ENCODE measurements at places on chromosomes 7 and 10. TPM values are rescaled to one million over a fixed set of nuclear protein-coding genes. Genes with fewer than 3 reads are reported as not detected.

DNA sequence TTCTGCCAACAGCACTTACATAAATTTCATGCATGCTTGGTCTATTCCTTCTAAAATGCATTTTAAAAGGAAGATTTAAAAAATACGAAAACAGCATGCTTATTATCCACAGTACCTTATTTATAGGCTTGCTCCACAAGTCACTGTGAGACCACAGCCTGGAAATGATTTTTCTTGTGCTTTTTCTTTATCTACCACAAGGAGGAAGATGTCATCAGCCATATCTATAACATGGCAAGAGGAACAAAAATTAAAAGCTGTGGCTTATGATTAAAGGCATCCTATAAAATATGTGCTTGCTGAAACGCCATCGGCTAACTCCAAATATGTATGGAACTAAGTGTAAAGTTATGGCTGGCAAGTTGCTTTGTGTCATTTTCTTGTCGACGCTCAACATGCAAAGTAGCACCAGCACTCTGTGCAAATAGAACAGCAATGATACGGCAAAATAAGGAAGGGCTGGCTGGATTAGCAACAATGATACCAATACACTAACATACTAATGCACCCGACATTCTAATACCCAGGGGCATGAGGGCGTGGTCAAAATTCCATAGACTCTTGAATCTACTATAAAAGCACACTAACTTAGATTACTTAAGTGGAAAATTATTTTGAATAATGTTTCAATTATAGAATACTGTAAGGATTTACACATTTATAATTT, 41.2 kb upstream of the AKR1E2 start:
- H3K4me3 ChIP-seq = no peak overlapping the region
- no peaks in the 10 kb centered on the region for H3K27me3 ChIP-seq
- H3K36me3 ChIP-seq = no peaks in the 10 kb centered on the region
- no peak overlapping the region for H3K27ac ChIP-seq
- no peaks in the 10 kb centered on the region for H3K4me1 ChIP-seq
- DNase-seq = no peak

DNA sequence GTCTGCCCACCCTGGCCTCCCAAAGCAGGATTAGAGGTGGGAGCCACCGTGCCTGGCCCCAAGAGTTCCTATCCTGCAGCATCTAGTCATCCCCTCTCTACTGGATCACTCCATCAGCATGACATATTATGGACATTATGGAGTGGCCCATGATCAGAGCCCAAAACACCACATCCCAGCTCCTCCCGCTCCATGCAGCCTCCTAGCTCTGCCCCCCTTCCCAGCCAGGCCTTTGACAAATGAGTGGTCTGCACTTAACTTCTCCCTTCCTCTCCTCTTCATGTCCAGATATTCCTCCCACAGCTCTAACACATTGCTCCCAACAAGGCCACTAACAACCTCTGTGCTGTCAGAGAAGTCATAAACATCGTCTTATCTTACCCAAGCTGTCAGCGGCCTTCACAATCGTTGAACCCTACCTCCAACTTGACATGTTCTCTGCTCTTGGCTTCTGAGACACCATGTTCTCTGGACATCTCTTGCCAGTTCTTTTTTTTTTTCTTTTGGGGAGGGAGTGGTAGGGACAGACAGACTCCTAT, 187.6 kb downstream of the NSUN6 start:
- no peak overlapping the region for H3K27ac ChIP-seq
- no peaks in the 10 kb centered on the region for H3K36me3 ChIP-seq
- no peaks in the 10 kb centered on the region for H3K27me3 ChIP-seq
- H3K4me1 ChIP-seq = no peaks in the 10 kb centered on the region

GRCh38 chr7:40656349-40656748, 521.5 kb downstream of the SUGCT start:
- no peaks in the 10 kb centered on the region for H3K4me1 ChIP-seq
- H3K27ac ChIP-seq = no peak overlapping the region
- DNase-seq = no peak
- H3K36me3 ChIP-seq = no peaks in the 10 kb centered on the region

- peaks cover 1% of the 10 kb centered on the region for H3K36me3 ChIP-seq
- H3K27me3 ChIP-seq = peaks cover 2% of the 10 kb centered on the region
- peak; percentile 67 for DNase-seq
- H3K4me3 ChIP-seq = peak overlapping the region; percentile 86
- peak overlapping the region; percentile 96 for H3K27ac ChIP-seq
These were observed 169.4 kb downstream of the ARHGAP12 start for GRCh38 chr10:31759124-31759798.

DNA sequence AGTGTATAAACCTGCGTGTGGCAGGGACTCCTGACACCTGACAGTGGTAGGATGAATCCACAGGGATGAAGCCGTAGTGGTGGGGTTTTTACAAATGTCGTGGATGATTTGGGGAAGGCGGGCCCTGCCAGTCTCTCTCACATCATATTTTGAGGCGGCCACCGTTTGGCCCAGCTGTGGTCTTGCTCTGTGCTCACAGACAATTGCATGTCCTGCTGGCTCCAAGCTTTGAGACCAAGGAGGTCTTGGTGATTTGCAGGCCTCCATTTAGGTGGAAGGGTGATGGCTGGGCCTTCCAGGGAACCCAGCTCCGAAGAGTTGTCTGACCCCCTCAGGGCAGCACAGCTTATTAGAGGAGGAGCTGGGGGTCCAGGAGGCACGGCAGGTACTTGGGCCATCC, 151.1 kb upstream of the SHH start:
- no peaks in the 10 kb centered on the region for H3K36me3 ChIP-seq
- H3K4me3 ChIP-seq = no peak overlapping the region
- H3K27me3 ChIP-seq = peaks cover 57% of the 10 kb centered on the region
- H3K4me1 ChIP-seq = no peaks in the 10 kb centered on the region
- no peak overlapping the region for H3K27ac ChIP-seq
- DNase-seq = no peak

- no peak for DNase-seq
- no peak overlapping the region for H3K27ac ChIP-seq
- H3K27me3 ChIP-seq = peaks cover 5% of the 10 kb centered on the region
- H3K36me3 ChIP-seq = no peaks in the 10 kb centered on the region
These were observed 127.8 kb downstream of the CELF2 start for GRCh38 chr10:11145495-11145855.

DNA sequence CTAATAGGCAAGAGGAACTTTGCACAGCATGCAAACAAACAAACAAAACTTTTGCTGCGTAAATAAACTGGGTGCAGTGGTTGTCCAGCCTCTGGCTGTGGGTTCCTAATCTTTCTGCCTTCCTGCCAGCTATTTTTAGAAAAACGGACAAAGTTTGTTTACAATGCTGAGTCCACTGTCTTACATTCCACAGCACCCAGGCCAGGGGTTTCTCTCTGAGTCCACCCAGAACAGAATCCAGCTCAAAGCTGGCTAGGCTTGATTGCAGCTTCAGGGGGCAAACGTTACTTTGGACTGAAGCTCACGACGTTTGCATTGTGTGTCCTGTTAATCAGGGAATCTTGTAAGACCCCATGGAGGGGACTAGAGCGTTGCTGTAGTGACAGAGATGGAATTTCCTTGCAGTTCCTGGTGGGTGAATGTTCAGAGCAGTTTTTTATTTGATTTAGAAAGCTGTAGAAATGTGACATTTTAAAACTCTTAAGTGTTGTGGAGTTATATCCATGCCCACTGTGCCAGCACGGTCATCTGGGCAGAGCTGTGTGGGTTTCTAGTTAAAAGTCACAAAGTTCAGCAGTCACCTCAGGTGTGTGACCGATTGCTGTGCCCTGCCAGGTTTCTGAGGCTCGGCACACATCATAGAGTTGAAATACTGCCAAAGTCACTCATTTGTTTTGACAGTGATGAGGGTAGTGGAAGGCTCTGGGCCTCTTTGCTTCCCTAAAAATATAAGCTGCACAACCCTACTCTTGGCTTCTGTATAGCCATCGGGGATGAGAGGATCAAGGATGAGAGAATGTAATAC, 247.0 kb downstream of the STK31 start:
- peaks cover 13% of the 10 kb centered on the region for H3K4me1 ChIP-seq
- no peak for DNase-seq
- H3K4me3 ChIP-seq = no peak overlapping the region

- no peaks in the 10 kb centered on the region for H3K27me3 ChIP-seq
- no peak overlapping the region for H3K27ac ChIP-seq
- no peak overlapping the region for H3K4me3 ChIP-seq
- peaks cover 11% of the 10 kb centered on the region for H3K4me1 ChIP-seq
These were observed 5.1 kb downstream of the UBE2H start for GRCh38 chr7:129947701-129948100.

GRCh38 chr7:74682829-74683228, 25.3 kb downstream of the GTF2I start:
- H3K4me1 ChIP-seq = peaks cover 1% of the 10 kb centered on the region
- H3K27ac ChIP-seq = peak overlapping the region; percentile 51
- no peak overlapping the region for H3K4me3 ChIP-seq
- DNase-seq = no peak

GRCh38 chr7:33774762-33775523, 130.4 kb upstream of the BMPER start:
- H3K27me3 ChIP-seq = peaks cover 92% of the 10 kb centered on the region
- DNase-seq = no peak
- H3K4me1 ChIP-seq = peaks cover 10% of the 10 kb centered on the region
- H3K36me3 ChIP-seq = peaks cover 2% of the 10 kb centered on the region
- H3K27ac ChIP-seq = no peak overlapping the region

- peak; percentile 83 for DNase-seq
- H3K4me1 ChIP-seq = peaks cover 3% of the 10 kb centered on the region
- H3K27me3 ChIP-seq = peaks cover 36% of the 10 kb centered on the region
- no peak within 1 kb of the TSS for H3K27ac ChIP-seq
- no peaks in the 10 kb centered on the region for H3K36me3 ChIP-seq
These were observed at the start of gene MLXIPL for GRCh38 chr7:73623798-73624668. TSS of gene MLXIPL (minus strand) at chr7:73624522. CDS start at chr7:73624492, 30 bp downstream.

GRCh38 chr10:33897291-33897752, 562.9 kb upstream of the NRP1 start:
- DNase-seq = no peak
- H3K4me3 ChIP-seq = no peak overlapping the region

DNA sequence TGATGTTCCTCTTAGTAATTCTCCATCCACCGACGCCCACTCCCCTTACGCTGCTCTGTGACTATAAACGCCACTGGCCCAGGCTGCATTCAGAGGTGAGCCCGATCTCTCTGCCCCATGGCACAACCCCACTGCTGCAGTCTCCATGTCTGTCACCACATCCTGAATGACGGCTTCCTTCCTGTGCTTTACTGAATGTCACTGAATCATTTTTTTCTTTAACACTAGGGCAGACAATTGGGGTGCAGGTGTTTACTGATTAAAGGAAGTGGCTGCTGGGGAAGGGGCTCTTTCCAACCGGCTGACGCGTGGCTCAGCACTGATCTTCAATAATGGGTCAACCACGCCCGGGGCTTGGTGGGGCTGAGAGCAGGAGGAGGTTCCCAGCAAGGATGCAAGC, 208.3 kb downstream of the USP6NL start:
- H3K36me3 ChIP-seq = no peaks in the 10 kb centered on the region
- H3K4me1 ChIP-seq = no peaks in the 10 kb centered on the region
- H3K27ac ChIP-seq = no peak overlapping the region

DNA sequence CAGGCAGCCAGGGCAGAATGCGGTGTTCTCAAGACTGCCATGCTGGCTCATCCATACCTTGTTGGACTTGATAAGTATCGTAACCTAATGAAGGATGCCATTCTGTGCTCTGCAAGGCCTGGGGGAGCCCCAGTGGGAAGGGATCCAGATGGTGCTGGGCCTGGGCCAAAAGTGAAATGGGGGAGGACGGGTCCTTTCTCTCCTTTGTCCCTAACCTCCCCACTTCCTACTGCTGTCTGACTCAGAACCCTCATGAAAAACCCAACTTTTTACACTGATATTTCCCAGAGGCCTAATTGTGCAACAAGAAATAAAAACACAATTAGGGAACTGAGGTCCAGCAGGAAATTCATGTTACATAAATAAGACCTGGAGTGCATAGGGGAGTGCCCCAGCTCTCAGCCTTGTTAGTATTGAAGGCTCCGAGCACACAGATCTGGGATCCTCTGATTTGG, 193.7 kb upstream of the SVIL start:
- no peaks in the 10 kb centered on the region for H3K36me3 ChIP-seq
- peaks cover 6% of the 10 kb centered on the region for H3K4me1 ChIP-seq
- no peak for DNase-seq
- no peak overlapping the region for H3K4me3 ChIP-seq

DNA sequence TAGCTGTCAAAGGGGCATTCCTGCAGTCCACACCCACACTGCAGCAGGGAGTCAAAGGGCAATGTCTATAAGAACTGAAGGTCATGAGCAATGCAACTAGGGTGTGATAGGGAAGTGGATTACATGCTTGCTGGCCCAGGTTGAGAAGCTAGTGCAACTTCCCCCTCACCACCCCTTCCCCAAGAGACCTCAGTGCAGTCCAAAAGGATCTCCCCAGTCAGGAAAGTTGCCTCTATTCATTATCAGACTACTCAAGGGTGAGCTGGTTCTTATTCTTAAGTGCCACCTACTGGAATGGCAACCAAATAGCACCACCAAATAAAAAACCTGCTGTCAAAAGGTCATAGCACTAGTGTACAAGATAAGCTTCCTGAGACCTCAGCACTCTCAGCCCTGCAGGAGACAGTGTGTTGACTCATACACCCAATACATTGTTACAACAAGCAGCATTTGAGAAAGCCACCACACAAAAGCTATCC, 28.2 kb downstream of the MTERF1 start:
- H3K4me1 ChIP-seq = peaks cover 6% of the 10 kb centered on the region
- H3K27ac ChIP-seq = no peak overlapping the region
- DNase-seq = no peak
- no peak overlapping the region for H3K4me3 ChIP-seq
- peaks cover 12% of the 10 kb centered on the region for H3K36me3 ChIP-seq
- no peaks in the 10 kb centered on the region for H3K27me3 ChIP-seq

DNA sequence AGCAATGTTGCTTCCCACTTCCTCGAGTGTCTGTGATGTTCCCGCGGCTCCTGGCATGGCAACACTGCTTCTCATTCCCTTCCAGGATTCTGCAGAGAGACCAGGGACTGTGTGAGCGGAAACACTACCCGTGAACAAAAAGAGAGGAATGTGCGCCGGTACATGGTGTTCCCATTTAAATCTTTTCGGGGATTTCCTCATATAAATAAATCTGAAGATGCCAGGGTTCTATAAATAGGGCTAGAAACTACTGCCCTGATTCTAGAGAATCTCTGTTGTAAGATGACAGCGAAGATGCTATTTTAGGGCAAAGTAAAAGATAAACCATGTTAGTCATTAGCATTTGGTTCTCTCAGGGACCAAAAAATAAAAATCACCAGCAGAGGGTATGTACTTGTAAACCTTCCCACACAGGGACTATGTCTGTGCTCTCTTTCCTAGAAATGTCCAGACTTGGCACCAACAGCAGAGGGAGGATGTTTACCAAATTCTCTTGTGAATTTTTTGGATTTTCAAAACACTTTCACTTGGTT, 92.2 kb upstream of the DDC start:
- H3K27me3 ChIP-seq = no peaks in the 10 kb centered on the region
- H3K4me1 ChIP-seq = no peaks in the 10 kb centered on the region
- no peak overlapping the region for H3K27ac ChIP-seq
- no peak overlapping the region for H3K4me3 ChIP-seq

The C10orf53 gene
- total RNA-seq = not detected

The GSAP gene
- 10.9 TPM for total RNA-seq

The C7orf57 gene
- not detected for total RNA-seq

The EPHB6 gene
- total RNA-seq = 24.8 TPM

The COPG2 gene
- 60.9 TPM for total RNA-seq

The MRLN gene
- total RNA-seq = not detected

The SNX10 gene
- 9.2 TPM for total RNA-seq

The ZNF33A gene
- 54.9 TPM for total RNA-seq

Data from progenitor cell of endocrine pancreas (in vitro differentiated cells).